Activated CD4-positive, alpha-beta T cell treated with anti-CD3 and anti-CD28 coated beads, Interleukin-2, Interleukin-4, amounts not matched to agents 100 ng/mL and 50 ng/mL, durations not matched to agents 16 hours and 8 hours (primary cell): ENCODE measurements at places on chromosomes 7 and 10.

GRCh38 chr7:90473814-90474213, 4.4 kb downstream of the PTTG1IP2 start:
- DNase-seq, result no peak

DNA sequence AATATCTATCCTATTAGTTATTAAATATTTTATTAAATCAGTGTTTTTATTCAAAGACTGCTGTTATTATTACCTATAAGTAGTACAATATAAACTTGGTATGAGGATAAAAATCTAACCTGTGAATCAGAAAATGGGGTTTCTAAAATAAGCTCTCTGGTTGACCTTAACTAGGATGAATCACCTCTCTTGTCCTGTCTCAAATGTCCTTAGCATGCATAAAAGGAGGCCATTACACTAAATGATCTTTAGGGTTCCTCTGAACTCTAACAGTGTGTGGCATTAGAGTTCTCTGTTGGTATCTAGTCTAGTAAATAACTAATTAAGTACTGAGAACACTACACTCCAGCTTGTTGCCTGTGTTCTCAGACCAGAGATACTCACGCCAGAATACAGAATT, 143.1 kb upstream of the LRRTM3 start:
- no peak for DNase-seq

DNA sequence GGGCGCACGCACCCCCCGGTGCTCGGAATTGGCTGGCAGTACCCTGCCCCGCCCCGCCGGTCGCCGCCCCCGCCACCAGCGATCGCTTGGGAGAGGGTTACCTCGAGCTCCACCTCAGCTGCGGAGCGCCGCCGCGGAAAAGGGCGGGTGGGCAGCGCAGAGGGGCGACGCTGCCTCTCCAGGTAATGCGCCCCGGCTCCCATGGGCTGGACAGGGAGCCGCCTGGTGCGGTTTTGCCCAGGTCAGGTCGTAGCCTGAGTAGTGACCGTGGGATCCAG, 1.3 kb downstream of the PFKFB3 start:
- peak; percentile 47 for DNase-seq

- no peak for DNase-seq
These were observed 18.0 kb upstream of the ARID5B start for GRCh38 chr10:61883371-61884025.

DNA sequence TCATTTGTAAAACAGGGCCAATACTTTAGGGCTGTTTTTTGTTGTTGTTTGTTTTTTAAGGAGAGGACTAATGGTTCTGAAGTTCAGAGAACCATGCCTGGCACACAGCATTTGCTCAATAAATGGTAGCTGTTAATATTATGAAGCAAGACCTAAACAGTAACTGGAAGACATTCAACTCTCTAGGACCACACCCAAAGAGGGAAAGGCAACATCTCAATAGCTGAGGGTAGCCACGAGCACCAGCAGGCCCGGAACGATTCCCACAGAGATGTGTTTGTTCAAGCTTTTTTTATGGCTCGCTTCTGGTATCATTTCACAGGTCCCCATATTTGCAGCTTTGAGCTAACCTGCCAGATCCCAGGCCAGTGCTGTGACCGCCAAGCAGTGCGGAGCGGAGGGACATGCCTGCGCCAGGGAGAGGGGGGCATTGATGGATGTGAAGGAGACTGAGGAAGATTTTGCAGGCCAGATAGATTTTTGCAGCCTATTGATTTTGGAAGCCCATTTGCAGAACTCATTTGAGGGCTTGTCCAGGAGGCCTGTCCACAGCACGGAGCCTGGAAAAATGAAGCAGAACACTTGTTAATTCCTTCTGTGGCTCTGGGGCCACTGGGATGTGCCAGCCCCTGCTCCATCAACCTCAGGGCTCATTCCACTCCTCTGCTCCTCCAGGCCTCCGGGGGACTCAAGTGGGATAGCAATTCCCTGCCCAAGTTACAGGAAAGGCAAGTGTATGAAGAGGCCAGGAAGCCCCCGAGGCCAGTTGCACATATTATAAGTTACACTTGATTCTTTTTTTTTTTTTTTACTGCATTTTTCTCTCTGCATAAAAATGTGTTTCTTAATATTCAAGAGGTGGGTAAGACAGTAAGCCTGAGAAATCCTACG, 57.3 kb upstream of the FGFR2 start:
- no peak for DNase-seq

- DNase-seq, result no peak
These were observed 702.1 kb downstream of the TNS3 start for GRCh38 chr7:46879783-46880182.

DNA sequence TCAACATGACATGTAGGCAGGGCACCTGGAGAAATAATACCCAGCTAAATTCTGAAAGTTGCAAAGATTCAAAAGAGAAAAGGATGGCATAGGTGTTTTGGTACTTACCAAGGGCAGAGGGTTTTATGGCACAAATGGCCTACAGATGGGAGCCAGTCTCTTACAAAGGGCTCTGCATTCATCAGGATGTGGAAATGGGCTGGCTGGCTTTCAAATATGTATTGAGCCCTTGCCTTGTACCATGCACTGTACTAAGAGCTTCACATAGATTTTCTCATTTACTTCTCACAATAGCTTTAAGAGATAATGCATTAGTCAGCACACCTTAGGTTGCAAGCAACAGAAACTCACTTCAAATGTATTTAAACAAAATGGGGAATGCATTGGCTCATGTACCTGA, 327.1 kb downstream of the BICC1 start:
- DNase-seq, result no peak

GRCh38 chr7:148912758-148913541, 28.9 kb upstream of the EZH2 start:
- DNase-seq, result peak; percentile 93

DNA sequence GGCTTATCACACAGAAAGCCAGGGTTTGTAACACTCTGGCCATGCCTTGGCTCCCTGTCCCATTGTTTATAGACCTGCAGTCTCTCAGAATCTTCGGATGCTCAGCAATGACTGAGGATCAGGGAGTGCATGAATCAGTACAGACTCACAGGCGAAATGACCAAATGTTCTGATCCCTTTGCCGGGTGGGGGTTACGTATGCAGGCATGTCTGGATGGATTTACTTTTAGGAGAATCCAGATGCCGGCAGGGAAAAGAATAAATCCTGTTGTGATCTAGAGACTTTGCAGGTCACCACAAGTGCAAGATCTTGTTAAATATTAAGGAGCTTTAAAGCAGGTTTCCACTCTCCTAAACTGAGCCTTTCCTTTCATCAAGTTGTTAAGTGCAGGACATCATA, 149.5 kb downstream of the SFMBT2 start:
- DNase-seq, result no peak

- no peak for DNase-seq
These were observed 124.4 kb downstream of the ZNF33B start for GRCh38 chr10:42513921-42514320.

GRCh38 chr7:93442478-93443224, 131.9 kb downstream of the CALCR start:
- DNase-seq, result peak; percentile 41

- no peak for DNase-seq
These were observed 78.6 kb upstream of the GLI3 start for GRCh38 chr7:42315631-42316030.

DNA sequence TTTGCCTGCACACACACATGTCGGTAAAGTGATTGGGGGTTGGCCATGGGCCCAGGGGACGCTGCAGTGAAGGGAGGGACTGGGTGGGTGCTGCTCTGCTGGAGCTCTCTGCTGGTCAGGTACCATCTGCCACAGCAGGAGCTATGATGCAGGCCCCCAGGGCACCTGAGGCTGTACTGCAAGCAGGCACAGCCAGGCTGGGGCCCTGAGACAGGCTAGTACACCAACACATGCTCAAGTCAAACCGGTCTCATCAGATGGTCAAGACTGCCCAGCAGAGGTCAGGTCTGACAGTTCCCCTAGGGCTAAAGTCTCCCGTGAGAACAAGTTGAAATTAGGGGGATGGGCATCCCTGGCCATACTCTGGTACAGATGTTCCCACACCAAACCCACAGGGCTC, 118.3 kb upstream of the THSD7A start:
- DNase-seq, result no peak

- no peak for DNase-seq
These were observed 52.5 kb downstream of the CDHR3 start for GRCh38 chr7:106015381-106016218.

GRCh38 chr7:150823484-150824126, 23.0 kb downstream of the TMEM176A start:
- DNase-seq, result no peak

DNA sequence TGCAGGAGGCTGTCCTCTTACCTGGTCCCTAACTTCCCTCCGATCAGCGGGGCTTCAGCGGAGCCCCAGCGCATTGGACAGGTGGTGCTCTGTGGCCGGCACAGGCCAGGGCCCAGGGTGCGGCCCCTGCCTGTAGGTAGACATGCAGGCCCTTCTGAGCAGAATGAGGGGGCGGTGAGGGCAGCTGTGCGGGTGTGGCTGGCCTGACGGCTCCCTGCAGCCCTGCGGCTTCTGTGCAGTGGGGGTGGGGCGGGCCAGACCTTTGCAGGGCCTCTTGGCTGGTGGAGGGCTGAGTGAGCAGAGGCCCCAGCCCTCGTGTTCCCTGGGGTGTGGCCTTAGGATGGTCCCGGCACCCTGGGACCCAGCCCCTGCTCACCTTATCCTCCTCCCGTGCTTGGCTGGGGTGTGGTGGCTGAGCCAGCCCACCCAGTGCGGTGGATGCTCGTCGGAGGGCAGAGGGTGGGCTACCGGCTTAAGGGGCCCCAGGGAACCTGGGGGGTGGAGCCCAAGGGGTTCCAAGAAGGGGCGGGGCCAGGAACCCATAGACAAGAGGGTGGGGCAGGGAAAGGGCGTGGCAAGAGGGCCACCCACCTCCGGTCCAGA, 175.2 kb upstream of the TNRC18 start:
- DNase-seq, result no peak

DNA sequence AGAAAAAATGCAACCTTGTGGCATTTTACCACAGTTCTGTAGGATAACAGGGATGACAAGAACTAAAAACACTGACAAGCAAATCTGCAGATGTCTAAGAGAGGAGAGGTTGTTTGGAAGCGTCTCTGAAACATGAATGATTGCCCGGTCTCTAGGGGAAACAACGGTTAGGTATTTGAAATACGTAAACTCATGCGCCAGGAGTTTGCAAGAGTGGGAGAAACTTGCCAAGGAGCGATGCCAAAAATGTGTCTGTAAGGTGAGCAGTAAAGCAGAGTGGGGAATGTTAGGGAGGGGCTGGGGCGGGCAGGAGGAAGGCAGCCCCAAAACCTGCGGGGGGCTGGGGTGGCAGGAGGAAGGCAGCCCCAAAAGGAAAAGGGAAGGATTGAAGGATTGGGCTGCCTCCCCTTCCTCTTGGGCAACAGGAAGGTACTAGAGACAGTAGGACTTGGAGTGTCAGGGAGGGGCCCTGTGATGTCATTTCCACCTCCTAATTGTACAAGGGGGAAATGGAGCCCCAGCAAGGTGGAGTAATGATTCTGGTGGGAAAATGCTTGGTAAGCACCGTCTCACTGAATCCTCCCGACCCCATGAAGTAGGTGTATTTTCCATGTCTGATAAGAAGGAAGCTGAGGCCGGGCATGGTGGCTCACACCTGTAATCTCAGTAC, 33.2 kb upstream of the PLEKHA1 start:
- DNase-seq, result no peak

GRCh38 chr10:20745556-20746375, 151.3 kb downstream of the NEBL start:
- no peak for DNase-seq

DNA sequence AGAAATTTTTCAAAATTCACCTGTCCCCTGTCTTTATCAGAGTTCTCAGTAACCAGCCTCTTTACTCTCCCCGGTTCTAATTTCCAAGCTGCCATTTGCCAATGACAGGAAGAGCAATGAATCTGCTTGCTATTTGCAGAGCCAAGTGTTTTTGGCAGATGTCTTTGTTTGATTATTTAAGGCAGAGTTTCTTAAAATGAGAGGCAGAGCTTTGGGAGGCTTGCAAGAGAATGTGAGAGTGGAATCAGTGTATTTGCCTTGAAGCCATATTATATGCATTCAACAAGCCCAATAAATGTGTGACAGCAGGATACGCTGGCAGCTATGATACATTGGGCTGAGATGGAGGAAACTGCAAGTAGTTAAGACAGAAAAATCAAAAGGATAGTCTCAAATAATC, 196.5 kb downstream of the PHF14 start:
- no peak for DNase-seq

GRCh38 chr7:1706721-1707613, 36.9 kb downstream of the ELFN1 start:
- no peak for DNase-seq

DNA sequence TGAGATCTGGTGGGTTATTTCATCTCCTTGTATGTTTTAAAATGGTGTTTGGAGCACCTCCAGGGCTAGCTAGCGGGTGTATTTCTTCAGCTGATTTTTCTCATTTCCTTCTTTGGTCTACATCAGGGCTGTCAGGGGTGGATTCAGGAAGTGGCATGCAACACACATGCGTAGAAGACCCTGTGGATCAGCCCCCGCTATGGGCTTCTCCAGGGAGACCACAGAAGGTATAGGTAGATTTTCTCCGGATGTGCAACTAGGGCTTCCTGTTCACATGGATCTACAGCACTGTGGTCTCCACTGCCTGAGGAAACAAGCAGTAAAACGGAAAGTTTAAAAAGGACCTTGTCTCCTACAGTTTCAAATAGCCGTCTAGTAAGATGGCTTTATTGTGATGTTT, 10.4 kb downstream of the NUB1 start:
- peak; percentile 68 for DNase-seq

DNA sequence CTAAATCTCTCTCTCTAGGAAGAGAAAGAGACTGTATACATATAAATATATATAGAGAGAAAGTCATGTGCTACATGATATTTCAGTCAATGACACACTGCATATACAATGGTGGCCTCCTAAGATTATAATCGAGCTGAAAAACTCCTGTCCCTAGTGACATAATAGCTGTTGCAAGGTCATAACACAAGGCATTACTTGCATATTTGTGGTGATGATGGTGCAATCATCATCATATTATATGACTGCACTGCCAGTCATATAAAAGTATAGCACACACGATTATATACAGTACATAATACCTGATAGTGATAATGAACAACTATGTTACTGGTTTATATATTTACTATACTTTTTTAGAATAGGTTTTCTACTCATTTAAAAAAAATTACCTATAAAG, 316.7 kb downstream of the FGFR2 start:
- no peak for DNase-seq

DNA sequence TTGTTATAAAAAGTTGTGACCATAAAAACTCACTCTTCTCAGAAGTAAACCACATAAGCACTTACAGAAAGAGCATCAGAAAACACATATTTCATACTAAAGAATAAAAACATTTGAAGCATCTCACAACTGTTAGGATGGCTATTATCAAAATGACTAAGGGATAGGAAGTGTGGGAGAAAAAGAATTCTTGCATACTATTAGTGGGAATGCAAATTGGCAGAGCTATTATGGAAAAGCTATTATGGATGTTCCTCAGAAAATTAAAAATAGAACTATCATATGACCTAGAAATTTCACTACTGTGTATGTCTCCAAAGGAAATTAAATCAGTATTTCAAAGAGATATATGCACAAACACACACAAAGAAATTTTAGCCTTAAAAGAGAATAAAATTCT, 25.2 kb upstream of the POT1 start:
- no peak for DNase-seq

- no peak for DNase-seq
These were observed 186.1 kb upstream of the SLC26A5 start for GRCh38 chr7:103632005-103632639.

GRCh38 chr10:128517167-128517566, 390.9 kb upstream of the MKI67 start:
- DNase-seq, result no peak
